ENCODE measurements at places on chromosomes 4 and X.

DNA sequence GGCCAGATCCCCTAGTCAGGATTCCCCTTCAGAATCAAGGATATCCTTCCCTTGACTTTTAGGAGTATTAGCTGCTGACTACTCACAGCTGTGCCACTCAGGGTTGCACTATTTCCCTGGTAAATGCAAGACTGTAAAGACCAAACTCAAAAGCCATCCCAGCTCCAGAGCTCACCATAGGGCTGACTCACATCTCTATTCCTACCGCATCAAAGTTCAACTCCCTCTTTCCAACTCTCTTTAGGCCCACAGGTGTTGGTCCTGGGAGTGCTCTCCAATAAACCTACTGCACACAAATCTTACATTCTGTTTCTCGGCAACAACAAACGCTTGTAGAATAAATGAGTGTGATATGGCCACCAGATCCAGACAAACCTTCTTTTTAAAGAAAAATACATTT is 109.6 kb downstream of the PPP3CA start:
- no peak for DNase-seq

GRCh38 chrX:47941423-47941822 is 62.4 kb downstream of the ZNF182 start:
- no peak for DNase-seq

GRCh38 chr4:129581305-129581704 is 485.4 kb downstream of the C4orf33 start:
- no peak for DNase-seq

GRCh38 chrX:153400146-153401132 is 711 bp downstream of the PNMA6E start:
- DNase-seq: peak; percentile 54

DNA sequence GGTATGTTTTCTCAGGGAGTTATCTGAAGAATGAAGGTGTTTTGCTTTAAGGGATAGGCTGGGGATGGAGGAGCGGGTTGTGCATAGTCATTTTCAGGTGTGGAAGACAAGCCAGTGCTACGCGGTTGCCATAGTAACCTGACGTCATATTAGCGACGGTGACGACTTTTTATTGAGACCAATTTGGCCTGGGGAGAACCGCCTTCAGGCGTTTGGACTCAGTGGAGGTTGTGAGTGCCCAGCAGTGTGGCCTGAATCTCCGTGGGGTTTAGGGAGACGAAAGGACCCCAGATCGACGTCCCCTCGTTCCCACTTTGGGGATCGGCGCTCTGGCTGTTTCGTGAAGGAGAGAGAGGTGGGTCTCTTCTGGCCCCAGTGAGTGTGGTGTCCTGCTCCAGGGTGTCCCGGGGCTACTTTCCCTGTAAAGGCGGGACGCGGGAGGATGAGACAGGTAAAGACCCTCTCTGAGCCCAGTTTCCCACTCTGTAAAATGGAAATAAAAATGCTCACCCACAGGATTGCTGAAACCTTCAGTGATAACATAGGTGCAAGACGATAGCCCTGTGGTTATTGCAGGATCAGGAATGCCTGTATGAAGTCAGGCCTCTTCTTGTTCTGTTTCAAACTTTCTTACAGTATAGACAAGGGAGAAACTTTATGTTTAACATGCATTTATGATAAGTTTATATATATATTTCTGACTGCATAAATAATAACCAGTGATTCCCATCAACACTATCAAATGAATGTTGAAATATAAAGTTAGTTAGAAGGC is 48.6 kb downstream of the GPRASP3 start:
- DNase-seq: peak; percentile 71

GRCh38 chrX:103565197-103565596 is 20.1 kb upstream of the TCEAL4 start:
- no peak for DNase-seq

DNA sequence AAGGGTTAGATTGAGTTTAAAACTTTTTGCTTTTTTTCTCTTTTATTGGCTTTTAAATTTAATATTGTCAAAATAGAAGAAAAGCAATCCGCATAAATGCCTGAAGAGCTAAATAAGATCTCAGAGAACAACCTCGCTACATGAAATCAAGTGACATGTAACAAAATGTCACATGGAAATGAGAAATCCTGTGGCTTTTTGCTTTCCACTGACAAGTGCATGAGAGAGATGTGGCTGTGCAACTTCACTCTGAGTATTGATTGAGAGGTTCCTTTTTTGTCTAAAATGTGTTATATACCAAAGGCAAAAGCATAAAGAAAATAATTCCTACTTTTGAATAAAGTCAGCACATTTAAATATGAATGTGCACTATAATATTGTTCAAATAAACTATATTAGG is 263.5 kb downstream of the MAPK10 start:
- DNase-seq: no peak

- DNase-seq: no peak
Observed at GRCh38 chrX:45667666-45668065, 467.0 kb upstream of the DIPK2B start.

GRCh38 chrX:9271789-9272525 is 192.9 kb upstream of the TBL1X start:
- no peak for DNase-seq

GRCh38 chr4:169689681-169690080 is 68.1 kb downstream of the HPF1 start:
- no peak for DNase-seq

DNA sequence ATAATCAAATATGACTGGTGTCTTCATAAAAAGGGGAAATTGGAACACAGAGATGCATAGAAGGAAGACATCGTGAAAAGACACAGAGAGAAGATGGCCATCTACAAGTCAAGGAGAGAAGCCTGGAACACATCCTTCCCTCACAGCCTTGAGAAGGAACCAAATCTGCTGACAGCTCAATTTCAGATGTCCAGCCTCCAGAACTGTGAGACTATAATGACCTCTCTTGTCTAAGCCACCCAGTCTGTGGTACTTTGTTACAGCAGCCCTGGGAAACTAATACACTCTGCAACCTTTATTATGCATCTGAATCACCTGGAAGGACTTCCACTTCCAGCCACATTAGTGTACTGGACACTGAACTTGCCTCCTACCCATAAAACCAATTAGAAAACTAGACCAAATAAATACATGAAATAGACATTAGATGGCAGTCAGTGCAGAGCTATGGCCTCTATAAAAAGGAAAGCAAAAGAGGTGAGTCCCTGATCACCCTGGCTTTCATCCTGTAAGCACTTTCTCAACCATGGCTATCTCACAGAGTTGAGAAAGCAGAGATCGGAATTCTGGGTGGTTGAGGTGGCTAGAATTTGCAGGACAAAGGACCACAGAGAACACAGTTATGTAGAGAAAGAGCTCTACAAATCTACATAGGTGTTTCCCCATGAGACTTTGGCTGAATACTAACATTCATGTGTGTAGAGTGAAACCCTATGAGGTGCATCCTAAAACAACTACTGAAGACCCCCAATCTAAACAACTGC is 25.7 kb downstream of the GAB3 start:
- no peak for DNase-seq

- peak; percentile 16 for DNase-seq
Observed at GRCh38 chrX:97639526-97639925, 755.8 kb downstream of the RPA4 start.

DNA sequence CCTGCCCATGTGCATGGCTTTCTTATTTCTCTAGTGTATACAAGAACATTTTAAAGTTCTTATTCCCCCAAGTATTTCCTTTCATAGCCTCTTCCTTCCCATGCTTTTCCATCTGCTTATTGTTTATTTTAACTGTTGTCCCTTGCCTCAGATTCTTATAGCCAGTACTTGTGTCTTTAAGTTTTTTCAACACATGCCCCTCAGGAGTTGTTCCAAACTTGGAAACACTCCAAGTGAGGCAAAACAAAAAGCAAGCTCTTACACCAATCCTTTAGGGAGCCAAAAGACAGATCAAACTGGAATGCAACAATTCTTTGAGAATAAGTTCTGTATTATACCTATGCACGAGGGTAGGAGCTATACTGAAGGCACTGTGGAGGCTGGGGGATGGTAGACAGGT is 222.0 kb upstream of the STK26 start:
- no peak for DNase-seq

GRCh38 chr4:155411546-155411945 is 34.8 kb upstream of the MAP9 start:
- DNase-seq: no peak

GRCh38 chr4:660401-660800 is 13.7 kb downstream of the ATP5ME start:
- DNase-seq: peak; percentile 7

- DNase-seq: no peak
Observed at GRCh38 chr4:184322328-184323025, 104.8 kb upstream of the ENPP6 start.

DNA sequence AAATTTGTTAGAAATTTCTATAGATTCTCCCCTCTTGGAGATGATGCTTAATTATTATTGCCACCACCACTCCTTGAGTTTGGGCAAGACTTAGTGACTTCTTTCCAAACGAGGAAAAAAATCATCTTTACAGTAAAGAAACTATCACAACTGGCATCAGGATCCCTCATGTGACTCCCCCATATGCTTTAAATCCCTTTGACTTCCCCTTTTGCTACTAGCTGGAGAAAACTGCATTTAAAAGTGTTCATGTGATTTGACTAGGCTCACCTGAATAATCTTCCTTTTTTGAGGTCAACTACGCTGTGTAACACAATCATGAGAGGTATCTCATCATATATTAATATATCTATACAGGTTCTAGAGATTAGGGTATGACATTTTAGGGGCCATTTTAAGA is 30.3 kb upstream of the ENOX2 start:
- DNase-seq: no peak

- no peak for DNase-seq
Observed at GRCh38 chr4:89868999-89869589, 25.6 kb upstream of the MMRN1 start.

- no peak for DNase-seq
Observed at GRCh38 chrX:72392042-72392441, 86.3 kb upstream of the CITED1 start.

DNA sequence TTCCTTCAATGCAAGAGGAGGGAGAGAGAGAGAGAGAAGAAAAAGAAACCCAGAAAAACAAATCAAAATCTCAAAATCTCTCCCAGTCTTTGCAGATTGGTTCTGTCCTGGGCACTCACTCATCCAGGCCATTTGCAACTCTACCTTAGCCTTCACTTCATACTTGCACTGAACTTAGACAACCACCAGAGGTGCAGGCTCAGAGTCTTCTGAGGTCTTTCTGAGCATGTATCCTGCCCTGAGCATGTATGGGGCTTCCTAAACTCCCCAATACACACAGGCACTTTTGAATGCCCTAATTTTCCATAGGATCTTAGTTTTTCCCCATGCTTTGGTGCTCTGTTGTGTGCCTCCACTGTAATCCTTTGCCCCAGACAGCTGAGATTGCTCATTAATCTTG is 2.9 kb downstream of the CFI start:
- DNase-seq: no peak

DNA sequence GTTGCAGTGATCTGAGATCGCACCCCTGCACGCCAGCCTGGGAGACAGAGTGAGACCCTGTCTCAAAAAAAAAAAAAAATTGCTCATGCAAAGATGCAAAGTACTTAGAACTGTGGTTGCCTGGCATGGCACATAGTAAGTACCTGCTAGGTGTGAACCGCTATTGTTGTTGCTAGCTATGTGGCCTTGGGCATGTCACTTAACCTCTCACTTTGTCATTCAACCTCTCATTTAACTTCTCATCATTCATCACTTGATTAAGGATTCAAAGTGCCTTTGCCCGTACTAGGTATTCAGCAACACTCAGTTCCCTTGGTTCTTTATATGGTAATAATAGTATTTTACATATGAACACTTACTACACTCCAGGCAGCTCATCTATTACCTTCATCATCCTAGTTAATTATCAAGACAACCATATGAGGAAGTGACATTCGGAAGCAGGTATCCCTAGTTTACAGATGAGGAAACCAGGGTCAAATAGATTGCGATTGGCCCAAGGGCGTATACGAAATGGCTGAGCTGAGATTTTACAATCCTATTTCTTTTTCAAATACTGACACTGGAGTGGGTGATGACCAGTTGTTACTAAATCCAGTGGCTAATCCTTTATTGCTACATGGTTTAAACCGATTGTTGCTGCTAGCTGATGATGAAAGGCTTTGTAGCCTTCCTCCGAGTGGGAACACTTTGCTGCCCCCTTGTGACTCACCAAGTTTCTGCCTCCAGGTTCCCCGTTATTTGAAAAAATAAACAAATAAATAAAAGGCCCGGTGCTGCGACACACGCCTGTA is 28.8 kb upstream of the SOWAHD start:
- peak; percentile 49 for DNase-seq

DNA sequence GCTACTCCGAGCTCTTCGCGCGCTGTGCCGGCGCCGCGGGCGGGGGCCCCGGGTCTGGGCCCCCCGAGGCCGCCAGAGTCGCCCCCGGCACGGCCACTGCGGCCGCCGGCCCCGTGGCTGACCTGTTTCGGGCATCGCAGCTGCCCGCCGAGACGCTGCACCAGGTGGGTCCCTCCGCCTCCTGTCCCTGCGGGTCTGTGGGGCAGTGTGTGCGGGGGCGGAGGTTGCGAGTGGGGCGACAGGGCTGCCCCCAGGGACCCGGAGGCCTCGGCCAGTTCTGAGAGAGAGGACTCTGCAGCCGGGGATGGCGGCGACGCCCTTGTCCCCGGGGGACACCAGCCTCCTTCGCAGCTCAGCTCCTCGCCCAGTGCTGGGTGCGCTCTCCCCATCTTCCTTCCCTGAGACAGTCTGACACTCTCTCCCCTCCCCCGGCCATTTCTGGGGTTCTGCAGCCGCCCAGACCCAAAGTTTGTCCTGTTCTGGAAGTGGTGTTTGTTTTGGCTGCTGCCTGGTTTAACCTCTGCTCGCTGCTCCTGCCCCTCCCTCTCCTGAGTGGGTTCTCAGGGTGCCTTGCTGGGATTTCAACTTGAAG is 609 bp downstream of the REPS2 start:
- peak; percentile 36 for DNase-seq

GRCh38 chr4:81826335-81826734 is 354.6 kb upstream of the RASGEF1B start:
- DNase-seq: no peak

DNA sequence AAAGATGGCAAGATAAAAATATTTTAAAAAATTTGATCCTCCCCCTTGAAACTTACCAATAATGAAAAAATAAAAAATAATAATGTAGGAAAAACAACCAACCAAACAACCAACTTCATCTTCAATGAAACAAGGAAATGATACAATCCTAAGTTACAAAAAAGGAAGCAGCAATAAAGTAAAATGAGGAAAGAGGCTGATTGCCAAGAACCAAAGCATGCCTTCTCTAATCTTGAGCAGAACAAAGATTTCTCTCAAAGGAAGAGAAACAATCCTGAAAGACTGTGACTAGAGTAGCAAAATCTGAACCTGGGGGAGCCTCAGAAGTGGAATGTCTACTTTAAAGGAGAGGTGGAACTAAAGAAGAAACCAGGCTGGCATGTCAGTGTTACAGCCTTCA is 10.9 kb upstream of the WDFY3 start:
- DNase-seq: no peak

GRCh38 chr4:187663076-187663475 is 332.5 kb upstream of the ZFP42 start:
- DNase-seq: no peak

DNA sequence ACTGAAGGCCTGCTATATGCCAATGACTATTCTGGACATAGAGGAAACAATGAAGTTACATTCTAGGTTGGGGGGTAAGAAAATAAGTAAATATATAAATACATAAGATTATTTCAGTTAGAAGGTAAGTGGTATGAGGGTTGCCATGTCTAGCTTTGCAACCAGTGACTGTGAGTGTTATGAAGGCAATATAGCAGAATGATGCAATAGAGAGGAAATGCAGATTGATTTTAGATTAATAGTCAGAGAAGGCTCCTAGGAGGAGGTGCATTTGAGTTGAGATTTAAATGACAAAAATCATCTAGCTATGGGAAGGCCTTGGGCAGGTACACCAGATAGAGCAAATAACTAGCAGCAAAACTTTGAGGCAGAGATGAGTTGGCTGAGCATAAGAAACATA is 243.2 kb downstream of the FBXO8 start:
- DNase-seq: no peak
